NB4 (cell line): ENCODE measurements at places on chromosomes 1 and 21.

DNA sequence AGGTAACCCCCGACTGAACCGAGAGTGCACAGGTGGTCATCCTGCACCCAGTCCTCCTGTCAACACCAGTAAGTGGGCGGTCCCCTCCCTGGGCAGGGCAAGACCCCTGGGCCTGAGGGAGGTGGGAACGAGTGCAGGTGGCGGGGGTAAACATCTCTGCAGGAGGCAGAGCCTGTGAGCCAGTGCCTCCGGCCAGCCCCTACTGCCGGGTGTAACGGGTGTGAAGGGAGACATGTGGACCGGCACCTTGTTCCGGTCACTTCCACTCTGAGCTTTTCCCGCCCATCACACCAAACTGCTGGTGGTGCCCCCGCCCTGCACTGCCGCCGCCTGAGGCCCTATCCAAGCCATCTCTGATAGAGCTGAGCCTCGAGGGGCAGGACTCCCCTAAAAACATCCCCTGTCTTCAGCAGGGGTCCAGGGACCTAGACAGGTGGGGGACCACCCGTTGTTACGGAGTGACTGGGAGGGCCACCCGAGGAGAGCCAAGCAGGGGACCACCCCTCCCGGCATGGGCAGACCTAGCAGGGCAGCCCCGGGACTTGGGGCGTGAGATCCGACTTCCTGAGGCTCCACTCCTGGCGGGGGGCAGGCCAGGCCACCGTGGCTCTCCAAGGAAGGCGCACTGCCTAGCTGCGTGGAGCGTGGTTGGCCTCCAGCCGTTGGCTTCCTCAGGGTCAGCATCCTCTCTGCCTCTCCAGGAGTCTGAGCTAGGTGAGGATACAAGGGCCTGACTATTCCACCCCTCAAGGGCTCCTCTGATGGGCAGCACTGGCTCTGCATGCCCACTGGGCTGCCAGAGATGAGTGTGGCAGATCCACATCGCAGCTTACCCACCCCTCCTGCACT lies 43.8 kb upstream of the LBR start:
- DNase-seq, result no peak

DNA sequence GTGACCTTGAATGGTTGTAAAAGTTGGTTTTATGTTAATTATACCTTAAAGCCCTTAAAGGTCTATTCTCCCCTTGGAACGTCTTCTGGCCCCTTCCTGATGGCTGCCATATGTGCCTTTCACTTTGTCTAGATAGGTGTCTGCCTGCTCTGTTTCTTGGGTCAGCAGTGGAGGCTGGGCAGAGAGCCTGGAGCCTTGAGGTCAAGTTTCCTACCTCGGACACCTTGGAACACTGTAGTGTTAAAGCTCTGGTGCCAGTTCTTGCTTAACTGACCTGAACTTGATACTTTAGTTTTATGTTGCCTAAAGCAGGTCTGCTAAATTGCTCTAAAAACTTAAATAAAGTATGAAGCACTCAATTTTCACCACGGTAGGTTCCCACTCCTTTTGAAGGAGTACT lies 86.5 kb downstream of the CDC14A start:
- no peak for DNase-seq

DNA sequence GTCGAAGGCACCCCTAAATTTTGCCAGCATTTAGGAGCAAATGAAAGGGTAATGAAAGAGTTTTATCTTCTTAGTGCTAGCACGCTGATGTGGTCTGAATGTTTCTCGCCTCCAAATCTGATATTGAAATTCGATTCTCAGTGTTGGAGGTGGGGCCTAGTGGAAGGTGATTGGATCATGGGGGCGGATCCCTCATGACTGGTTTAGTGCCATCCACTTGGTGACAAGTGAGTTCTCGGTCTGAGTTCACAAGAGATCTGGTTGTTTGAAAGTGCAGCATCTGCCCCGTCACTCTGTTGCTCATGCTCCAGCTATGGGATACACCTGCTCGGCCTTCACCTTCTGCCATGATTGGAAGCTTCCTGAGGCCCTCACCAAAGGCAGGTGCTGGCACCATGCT lies 75.1 kb upstream of the ZBTB40 start:
- DNase-seq, result no peak

GRCh38 chr1:156012051-156012817 lies 8.5 kb downstream of the SSR2 start:
- no peak for DNase-seq

- DNase-seq, result peak; percentile 35
Observed at GRCh38 chr1:85894651-85895050, 186.4 kb upstream of the ZNHIT6 start.

- DNase-seq, result peak; percentile 8
Observed at GRCh38 chr1:198523182-198523950, 17.1 kb downstream of the ATP6V1G3 start.

DNA sequence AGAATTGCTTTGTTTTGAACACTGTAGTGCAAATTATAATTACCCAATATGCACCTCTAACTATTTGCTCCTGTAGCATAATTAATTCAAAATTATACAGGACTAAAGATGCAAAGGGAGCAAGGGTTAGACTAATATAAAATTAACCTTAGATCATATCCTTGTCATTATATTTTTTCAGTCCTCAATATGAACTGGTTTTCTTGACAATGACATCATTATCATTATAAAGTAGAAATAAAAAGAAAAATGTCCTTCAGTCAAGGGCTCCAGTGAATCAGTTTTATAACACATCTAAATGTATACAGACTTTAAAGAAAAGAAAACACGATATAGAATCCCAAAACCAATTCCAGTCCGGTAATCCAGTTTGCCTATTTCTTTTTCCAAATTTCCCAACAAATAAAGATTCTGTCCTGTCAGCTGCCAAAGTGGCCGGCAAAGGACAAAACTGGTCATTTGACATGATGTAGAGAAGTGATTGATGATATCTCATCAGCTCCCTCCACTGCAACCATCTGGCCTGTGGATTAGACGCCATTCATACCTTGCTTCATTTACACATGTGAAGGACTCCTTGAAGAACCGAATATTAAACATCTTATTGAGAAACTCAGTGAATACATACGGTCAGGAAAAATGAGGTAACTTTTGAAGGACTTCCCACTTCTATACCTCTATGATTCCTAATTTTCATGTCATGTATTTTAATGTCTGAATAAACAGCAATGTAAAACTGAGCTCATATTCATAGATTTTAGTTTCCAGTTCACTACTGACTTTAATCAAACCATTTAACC lies 15.5 kb downstream of the DPYD start:
- DNase-seq, result no peak

DNA sequence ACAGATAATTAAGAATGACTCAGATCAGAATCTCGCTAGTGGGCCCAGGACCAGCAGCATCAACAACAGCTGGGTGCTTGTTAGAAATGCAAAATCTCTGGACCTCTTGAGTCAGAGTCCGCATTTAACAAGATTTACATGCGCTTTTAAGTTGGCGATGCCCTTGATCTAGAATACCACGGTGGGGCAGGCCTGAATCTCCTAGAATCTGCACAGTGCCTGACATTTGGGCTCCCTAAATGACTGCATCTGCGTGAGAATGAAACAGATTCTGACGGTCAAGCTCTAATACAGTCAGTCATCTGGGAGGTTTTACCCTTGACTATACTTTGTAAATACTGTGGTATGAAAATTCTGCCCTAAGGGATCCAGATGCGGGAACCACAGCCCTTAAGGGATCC lies 17.2 kb upstream of the RAB29 start:
- DNase-seq, result no peak

- no peak for DNase-seq
Observed at GRCh38 chr1:65881067-65881594, 88.4 kb downstream of the PDE4B start.

DNA sequence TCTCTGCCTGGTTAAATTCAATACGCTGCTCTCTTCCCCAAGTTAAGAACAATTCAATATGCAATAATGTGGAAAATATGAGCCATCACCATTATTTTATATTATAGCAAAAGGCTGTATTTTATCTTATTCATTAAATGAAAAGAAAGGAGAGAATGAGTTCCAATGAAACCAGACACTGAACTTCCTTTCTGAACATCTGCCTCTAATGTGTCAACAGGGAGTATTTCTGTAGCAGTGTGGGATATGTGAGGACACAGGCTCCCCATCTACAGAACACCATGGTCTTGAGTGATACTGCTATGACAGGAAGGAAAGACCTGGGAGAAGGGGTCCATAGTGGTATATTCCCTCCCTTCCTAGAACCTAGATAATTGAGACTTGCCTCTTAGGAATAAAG lies 46.3 kb downstream of the CASQ2 start:
- no peak for DNase-seq

DNA sequence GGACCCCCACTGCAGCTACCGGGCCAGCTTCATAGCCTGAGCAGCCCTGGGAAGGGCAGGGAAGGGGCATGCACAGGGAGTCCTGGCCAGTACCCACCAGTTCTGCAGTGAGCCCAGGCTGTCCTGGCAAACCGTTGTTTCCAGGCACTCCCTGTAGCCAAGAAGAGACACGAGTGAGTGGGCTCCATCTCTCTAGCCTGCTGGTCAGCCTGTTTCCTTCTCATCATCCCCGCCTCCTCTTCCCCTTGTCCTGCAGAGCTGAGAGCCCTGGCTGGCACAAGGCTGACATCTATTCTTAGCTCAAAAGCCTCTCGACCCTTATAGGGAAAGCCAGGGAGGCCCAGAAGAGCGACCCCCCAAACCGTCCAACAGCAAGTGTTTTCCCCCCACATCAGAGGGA lies 28.7 kb downstream of the COL16A1 start:
- DNase-seq, result no peak
